ENCODE measurements at places on chromosomes 4 and X.

DNA sequence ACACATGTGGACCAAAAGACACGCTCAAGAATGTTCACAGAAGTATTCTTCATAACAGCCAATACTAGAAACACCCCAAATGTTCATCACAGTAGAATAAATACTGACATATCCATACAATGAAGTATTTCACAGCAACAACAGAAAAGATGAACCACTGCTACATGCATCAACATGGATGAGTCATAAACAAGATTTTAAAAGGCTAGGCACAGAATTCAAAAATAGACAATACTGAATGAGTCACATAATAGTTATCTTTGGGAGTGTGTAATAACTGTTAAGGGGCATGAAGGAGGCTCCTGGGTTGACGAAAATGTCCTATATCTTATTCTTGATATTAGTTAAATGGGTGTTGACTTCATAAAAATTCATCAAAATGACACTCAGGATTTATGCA is 43.5 kb downstream of the CLOCK start:
- DNase-seq = no peak

DNA sequence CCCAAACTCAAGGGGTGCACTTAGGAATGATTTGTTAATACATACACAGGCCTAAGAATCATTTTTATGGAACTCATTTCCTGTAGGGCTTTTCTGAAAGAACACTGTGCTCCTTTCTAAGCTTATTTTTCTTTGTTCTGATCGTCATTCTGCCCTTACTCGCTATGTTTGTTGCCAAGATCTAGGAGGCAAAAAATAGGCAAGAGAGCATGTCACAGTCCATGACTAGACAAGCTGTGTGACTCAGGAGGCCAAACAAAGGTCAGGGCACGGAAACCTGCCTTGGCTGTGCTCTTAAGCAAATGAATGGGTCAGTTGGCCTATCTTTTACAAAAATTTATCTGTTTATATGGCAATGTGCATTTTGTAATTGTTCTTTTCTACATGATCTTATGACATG is 42.5 kb upstream of the C1GALT1C1 start:
- peak; percentile 68 for DNase-seq

DNA sequence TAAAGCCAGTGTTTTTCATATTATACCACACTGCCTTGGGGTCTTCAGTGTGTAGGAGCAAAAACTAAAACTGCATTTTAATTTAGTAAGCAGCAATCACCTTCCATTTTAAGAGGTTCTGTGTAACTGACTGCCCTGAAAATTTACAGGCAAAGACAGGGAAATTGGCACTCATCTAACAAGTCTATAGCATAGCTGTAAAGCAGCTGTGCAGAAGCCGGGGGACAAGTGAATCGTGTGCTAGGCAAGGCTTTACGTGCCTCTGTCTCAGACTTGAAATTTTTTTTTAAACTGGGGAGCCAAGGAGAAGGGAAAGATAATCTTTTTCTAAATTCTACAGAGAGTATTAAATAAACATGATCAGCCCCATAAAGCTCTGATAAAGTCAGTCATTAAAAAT is 39.7 kb downstream of the TSPAN5 start:
- DNase-seq = no peak

GRCh38 chr4:160567634-160568033 is 1464.8 kb downstream of the RAPGEF2 start:
- no peak for DNase-seq

DNA sequence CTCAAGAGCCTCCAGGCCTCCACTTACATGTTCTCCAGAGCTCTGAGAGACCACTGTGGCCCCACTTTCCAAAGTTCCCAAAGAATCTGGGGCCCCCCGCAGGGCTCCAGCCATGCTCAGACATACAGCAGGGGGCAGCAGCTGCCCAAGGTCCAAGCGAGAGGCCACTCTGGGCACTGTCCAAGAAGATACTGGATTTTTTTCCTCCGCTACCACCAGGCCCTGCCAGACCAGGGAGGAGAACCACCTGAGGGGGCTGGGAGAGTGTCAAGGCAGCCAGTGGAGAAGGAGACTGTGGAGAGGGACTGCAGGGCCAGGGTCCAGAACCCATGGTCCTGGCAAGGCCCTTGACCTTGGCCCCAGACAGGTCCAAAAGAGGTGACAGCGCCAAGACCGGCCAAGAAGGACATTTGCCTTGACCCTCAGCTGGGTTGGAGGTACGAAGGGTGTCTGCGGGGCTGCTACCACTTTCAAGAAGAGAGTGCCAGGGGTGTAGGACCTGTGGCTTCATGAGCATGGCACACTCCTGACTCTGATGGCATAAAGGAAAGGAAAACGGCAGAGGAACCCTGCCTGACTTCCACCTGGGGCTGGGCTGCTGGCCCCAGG is 5.3 kb downstream of the EMD start:
- no peak for DNase-seq

DNA sequence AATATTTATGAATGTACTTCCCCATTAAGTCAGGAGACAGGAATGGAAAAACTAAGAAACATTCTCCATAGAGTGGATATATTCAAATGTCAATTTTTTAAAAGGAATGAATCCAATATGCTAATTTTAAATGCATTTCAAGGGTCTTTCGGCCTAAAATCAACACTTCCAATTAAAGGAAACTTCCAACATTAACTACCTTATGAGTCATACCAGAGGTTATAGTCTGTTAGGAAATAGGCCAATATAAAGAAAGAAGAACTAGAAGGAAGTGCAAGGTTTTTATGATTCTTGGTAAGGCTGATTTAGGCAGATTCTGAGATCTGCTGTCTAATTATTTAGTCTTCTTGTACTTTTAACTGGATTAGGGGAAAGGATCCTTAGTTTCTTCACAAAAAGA is 260.1 kb upstream of the EDNRA start:
- no peak for DNase-seq

DNA sequence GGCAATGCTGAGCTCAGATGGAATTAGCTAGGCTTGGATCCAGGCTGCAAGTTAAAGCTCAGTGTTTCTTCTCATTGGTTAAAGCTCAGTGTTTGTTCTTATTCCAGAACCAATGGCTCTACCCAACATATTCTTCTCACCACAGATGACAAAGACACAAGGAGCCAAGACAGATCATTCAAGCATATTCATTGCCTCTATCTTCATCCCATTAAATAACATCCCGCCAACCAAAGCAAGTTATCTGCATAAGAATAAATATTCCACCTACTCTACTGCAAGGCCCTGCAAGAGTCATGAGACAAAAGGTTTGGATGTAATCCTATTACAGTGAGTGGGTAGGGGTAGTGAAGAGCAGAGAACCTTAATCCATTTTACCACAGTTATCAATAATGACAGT is 766.5 kb downstream of the C4orf33 start:
- DNase-seq = no peak

DNA sequence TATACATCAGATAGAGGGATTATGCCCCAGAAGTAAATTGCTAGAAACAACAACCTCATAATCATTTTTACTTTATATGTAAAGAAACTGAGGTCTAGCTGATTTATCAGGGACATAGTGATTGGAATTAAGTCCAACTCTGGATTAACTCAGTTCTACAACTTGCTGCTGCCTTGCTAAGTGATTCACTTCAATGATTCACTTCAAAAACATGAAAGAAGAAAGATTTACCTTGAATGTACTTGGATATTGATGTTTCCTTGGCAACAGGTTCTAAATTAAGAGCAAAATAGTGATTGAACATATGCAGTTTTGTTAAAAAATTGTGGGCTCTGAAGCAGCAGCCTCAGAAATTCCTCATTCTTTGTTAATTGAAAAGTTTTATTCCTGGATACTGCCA is 99.8 kb upstream of the H2AZ1 start:
- no peak for DNase-seq

DNA sequence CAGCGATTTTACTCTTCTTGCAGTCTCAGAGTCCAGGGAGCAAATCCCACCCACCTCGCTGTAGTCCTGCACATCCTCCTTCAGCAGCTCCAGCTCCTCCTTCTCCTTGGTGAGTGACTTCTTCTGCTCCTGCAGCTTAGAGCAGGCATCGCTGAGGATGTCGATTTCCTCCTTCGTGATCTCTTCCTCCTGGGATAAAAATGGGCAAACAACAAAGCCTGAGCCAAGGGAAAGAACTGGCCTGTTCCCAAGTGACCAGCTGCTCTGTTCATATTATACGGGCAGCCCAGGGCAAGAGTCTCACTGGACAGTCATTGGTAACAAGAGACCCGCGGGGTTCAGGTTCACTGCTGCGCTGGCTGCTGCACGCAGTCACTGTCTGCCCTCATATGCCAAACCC is 26.2 kb downstream of the FGFR3 start:
- DNase-seq = no peak

DNA sequence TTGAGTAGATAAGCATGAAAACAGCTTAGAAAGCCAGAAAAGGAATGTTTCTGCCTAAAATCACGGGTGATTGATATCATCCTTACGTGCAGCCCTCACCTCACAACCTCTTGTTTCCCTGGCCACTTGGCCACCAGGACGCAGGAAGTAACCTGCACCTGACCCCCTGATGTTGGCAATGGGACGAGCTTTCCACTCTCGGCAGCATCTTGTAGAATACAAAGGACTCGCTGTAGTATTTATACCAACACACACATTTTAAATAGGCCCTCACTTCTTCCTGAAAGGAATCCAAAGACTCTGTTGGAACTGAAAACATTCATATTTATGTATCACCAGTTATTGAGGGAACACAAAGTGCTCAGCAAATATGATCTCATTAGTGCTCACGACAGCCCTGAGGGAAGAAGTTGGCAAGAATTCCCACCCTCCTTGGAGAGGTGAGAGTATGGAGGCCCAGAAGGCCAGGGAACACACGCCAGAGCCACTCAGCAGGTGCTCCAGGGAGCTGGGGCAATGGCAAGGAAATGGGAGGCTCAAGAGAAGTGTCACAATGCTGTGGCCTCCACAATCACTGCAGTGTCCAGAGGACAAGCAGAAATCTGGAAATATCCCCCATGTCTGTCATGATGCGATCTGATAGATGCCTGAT is 103.3 kb upstream of the KIT start:
- DNase-seq = no peak

- DNase-seq = no peak
Observed at GRCh38 chr4:143109376-143109775, 75.3 kb upstream of the USP38 start.

DNA sequence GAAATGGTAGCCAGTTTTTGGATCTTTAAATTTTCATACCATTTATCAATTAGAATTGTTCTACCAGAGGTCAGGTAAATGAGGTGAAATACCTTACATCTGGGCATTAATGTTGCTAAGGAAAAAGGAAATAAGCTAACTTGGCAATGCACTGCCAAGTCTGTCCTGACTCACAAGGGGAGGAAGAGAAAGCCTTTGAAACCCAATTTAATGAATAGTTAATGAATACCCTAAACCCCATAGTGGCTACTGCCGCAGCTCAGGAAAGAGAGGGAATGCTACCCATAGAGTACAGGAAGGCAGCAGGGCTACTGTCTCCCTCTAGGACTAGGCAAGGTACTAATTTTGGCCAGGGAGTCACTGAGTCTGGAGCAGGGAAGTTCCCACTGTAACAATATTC is 16.8 kb upstream of the DHX15 start:
- no peak for DNase-seq

- DNase-seq = peak; percentile 28
Observed at GRCh38 chr4:140092094-140092851, 61.7 kb downstream of the MAML3 start.

GRCh38 chrX:129553619-129554288 is 13.7 kb downstream of the OCRL start:
- DNase-seq = no peak

GRCh38 chr4:94455081-94455480 is 3.3 kb downstream of the PDLIM5 start:
- DNase-seq = peak; percentile 30

- no peak for DNase-seq
Observed at GRCh38 chr4:106987311-106987710, 48.8 kb downstream of the DKK2 start.

DNA sequence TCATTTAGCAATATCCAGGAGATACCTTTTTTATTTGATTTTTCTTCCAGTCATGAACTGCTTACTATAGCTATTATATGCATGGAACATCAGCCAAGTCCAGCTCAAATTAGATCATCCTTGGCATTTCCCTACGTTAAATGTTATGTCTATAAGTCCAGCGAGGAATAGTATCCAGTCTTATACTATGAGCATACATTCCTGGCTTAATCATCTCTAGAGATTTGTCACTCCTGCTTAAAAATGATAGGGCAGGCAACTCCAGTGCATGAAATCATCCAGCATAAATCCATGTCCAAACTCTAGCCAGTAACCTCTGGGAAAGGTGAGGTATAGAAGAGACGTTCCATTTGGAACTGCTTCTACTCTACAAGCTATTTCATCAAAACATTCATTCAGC is 126.7 kb upstream of the VCX2 start:
- no peak for DNase-seq
